Activated T-cell treated with anti-CD3 and anti-CD28 coated beads for 24 hours (primary cell): ENCODE measurements at places on chromosomes 6 and 20.

DNA sequence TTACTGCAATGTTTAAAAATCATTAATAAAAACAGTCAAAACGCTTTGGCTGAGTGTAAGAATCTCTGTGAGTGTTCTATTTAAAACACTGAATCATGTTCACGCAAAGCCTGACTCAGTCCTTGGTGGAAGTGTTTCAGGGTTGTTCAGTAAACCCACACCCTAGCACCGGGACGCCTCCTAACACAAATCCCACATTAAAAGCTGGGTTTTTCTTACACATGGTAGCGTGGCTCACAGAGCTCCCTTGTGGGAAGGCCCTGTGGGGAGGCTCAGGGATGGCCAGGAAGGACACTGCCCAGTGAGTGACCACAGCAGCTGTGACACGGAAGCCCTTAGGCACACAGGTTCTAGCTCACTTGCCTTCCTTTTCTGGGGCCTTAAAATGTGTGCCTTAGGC, 80.2 kb downstream of the GMPR start:
- DNase-seq = peak; percentile 31

- no peak for DNase-seq
Measured at GRCh38 chr6:44041461-44042260, 85.6 kb downstream of the MRPL14 start.

DNA sequence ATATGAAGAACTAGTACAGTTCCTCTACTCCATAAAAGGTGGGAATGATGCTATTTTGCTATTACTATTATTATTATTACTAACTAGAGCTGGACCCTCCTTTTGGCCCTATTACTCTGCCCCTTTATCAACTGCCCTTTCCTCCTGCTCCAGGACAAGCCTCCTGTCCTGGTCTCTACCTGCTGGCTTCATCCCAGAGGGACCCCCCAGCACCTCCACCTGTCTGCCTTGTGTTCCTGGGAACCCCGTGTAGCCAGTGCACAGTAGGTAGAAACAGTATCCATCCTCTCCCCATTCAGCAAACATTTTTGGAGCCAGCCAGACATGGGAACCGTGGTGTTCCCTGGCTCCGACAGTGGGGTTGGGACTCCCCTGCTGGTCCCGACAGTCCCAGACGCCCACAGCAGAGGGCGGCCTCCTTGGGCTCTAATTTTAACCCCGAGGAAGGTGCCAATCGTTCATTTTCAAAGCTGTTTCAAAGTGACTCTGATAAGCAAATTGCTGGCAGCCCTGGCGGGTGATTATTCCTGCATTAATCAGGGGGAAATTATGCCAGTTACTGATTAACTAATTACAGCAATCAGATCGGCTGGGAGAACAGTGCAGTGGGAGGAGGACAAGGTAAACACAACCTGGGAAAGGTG, 44.2 kb upstream of the MDGA1 start:
- no peak for DNase-seq

DNA sequence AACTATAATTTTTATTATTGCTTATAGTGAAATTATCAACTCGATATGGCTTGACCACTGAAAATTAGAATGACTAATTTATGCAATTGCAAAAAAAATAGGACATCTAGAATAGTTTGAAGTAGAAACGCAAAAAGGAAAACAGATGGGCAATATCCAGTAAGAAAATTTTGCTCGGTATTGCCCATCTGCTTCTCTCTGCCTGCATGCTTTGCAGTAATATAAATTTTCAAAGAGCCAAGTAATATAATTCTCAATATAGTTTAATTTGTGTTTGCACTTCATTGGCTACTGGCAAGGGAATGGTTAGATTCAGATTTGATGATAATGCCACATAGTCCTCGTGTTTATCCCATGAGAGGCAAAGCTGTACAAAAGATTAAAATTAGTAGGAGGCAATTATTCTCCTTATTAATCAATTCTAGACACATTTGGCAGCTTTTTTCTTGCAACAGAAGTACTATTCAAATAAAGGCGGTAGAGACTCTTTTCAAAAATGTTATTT, 27.3 kb upstream of the LAMA2 start:
- no peak for DNase-seq

- DNase-seq = peak; percentile 12
Measured at GRCh38 chr6:73722318-73723060, 26.5 kb downstream of the CD109 start.

DNA sequence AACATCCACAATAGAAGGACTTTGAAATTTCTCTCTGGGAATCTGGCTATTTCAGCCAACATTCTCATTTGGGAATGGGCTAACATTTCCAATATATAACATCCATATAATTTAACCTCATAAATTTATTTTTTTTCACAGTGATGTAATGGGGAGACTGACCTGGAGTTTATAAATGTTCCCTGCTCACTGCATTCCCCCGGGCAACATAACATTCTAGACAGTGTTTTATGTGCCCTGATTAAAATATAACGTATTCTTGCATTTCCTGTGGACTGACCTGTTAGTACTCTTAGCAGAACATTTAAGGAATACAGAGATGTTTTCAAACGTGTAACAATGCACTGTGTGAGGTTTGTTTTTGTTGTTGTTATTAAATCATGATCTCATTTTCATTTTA, 20.9 kb downstream of the TSHZ2 start:
- DNase-seq = no peak

GRCh38 chr20:8133851-8134451, 1.9 kb downstream of the PLCB1 start:
- DNase-seq = no peak

GRCh38 chr6:21377356-21377755, 216.2 kb upstream of the SOX4 start:
- no peak for DNase-seq

- no peak for DNase-seq
Measured at GRCh38 chr20:50903353-50904051, 27.7 kb downstream of the ADNP start.

GRCh38 chr6:121594053-121594452, 158.6 kb downstream of the GJA1 start:
- DNase-seq = no peak

- no peak for DNase-seq
Measured at GRCh38 chr6:44057931-44058616, 69.2 kb downstream of the MRPL14 start.
